Naive B cell (primary cell): ENCODE measurements at places on chromosomes 1 and 21. TPM values are rescaled to one million over a fixed set of nuclear protein-coding genes. Genes with fewer than 3 reads are reported as not detected.

DNA sequence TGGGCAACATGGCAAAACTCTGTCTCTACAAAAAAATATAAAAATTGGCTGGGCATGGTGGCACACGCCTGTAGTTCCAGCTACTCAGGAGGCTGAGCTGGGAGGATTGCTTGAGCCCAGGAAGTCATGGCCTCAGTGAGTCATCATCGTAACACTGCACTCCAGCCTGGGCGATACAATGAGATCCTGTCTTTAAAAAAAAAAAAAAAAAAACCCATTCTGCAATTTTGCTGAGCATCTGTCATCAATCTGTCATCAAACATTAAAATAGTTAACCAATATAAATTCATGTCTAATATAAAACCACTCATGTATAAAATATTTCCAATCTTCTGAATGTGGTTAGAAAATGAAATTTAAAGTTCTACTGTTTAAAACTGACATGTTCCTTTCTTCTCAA is 56.9 kb downstream of the LPAR3 start:
- no peak for DNase-seq

DNA sequence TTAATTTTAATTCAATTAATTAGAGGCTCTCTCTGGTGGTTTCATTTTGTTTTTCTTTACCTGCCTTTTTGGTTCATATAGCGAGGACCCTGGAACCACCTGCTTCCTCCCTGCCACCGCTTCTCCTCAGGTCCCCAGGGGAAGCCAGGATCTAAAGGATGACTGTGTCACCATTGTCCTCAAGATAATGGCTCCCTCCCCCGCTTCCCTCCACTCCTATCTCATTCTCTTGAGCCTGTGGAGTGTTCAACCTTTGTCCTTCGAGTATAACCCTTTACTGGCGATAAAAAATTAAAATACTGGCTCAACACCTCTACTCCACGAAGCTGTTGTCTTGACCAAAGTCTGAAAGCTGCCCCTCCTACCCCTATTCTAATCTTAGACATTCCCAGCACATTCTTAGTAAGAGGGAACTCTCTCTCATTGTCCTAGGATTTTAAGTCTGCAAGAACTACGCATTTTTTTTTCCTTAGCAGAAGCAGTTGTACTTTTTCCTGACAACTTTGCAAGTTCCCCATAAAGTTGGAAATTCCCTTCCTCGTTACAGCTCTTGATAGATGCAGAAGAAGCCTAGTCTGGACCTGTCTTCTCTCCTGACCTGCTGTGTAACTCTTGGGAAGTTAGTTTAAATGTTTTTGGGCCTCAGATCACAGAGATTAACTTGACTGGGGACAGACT is 12.6 kb upstream of the MAPKAPK2 start:
- no peak for DNase-seq

GRCh38 chr21:30842990-30843389 is 13.4 kb upstream of the KRTAP7-1 start:
- no peak for DNase-seq

DNA sequence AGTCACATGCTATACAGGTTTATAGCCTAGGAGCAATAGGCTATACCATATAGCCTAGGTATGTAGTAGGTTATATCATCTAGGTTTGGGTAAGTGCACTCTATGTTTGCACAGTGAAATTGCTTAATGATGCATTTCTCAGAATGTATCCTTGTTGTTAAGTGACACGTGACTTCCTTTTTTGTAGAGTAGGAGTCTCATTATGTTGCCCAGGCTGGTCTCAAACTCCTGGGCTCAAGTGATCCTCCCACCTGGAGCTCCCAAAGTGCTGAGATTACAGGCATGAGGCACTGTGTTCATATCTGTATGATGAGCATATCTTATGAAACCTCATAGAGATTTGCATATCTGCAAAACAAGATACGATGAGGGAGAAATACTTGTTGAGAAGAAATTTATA is 13.8 kb upstream of the ABCB10 start:
- no peak for DNase-seq

GRCh38 chr1:237141502-237141901 is 99.5 kb downstream of the RYR2 start:
- no peak for DNase-seq

GRCh38 chr21:27721675-27722074 is 754.8 kb upstream of the ADAMTS5 start:
- no peak for DNase-seq

The HCN3 gene
- 0.33 TPM for polyA plus RNA-seq

The EXOSC10 gene
- 42.3 TPM for polyA plus RNA-seq

The NES gene
- not detected for polyA plus RNA-seq

The FAM72C gene
- not detected for polyA plus RNA-seq

The MCOLN3 gene
- polyA plus RNA-seq, result not detected
